Colonic mucosa (tissue), 4 donors: ENCODE measurements at places on chromosomes 11 and 22. TPM values are rescaled to one million over a fixed set of nuclear protein-coding genes. Genes with fewer than 3 reads are reported as not detected.

Gene TTC36
- total RNA-seq = 0.35 TPM

Gene PANX3
- total RNA-seq = not detected

Gene DNAJB7
- 0.12 TPM for total RNA-seq

Gene DDI1
- not detected for total RNA-seq

Gene TUB
- 1.2 TPM for total RNA-seq

Gene PRODH
- total RNA-seq = 11.6 TPM

Gene APOA4
- not detected for total RNA-seq

Gene USH1C
- 143 TPM for total RNA-seq

Gene KIF18A
- 10.2 TPM for total RNA-seq

Gene APOL5
- not detected for total RNA-seq
